NCI-H2029 treated with DMSO at 0.1 percent for 48 hours (cell line): ENCODE measurements at places on chromosomes 6 and 20.

DNA sequence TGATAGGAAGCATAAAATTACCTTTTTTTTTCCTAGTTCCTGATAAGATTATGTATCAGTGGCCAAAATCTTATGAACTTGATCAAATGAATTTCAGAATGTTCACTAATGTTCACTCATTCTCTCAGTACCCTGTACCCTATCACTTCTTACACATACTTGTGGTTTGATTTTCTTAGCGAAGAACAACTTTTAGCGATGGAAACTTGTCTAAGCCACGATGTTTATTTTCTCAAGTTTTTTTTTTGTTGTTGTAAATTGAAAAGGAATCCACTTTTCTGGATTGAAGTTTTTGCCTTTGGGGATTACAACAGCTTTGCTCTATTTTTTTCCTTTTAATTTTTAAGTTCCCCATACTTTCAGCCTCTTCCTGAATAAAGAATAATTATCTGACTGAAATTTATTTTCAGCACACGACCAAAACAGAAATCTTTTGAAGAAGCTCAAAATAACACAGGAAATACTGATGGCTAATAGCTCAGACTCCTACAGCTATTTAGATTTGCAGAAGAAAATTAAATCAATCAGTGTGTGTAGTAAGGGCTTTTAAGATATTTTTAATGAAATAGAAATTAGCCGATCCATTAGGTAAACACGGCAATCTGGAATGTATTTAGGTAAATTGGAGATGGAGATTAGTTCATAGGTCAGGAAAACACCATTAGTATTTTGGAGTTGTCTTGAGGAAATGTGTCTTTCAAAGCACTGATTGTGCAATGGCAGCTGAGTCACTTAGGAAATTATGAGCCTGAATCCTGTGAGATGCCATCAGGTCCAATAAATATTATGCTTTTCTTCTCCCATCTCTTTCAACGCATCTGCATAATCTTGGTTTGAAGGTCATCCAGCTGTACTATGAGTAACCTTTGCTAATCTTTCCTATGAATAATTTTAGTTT lies 217.5 kb downstream of the GJA1 start:
- no peak for DNase-seq

DNA sequence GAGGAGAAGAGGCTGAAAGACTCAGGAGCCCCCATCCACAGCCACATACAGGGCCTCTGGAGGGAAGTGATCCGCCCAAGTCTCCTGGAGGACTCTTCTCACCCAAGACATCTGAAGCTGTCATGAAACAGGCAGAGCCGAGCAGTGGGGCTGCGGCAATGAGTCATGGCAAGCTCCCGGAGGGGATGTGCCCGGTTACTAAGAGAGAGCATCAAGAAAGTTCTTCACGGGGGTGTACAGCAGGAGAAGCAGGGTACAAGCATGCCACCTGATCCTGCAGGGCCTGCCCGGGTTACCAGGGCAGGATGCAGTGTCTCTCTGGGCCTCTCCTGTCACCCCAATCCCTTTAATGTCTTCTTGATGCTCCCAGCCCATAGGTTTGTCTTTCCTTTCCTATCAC lies 21.1 kb downstream of the TRIM26 start:
- no peak for DNase-seq

DNA sequence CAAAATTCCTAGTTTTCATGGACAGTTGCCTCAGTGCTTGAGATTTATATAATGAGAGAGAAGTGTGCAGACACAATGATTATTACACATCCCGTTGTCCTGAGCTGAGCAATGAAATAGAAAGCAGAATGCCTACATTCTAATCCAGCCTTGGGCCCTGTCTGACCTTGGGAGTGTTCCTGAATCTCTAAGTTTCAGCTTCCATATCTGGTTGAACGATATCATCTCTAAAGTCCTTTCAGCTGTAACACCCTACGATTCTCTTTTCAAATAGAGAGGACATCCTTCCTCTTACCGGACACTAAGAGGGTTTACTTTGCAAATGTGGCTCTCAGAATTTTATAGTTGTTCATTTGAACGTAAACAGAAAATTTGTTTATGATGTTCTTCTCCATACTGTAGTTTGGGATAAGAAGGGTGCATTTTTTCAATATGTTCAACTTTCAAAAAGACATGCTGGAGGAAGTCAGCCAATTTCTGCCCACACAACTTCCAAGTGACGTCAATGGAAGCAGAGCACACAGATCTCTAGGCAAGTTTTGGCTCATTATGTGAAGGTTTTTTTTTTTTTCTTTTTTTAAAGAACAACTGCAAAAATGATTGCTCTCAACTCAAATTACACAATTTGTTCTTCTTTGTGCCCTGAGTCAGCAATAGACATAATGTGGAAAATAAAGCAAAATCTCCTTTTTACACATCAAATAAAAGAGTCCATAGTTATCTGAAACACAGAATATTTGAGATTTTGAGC lies 50.4 kb downstream of the PDE7B start:
- DNase-seq = no peak

GRCh38 chr6:17865798-17866725 lies 121.4 kb downstream of the KIF13A start:
- no peak for DNase-seq

- DNase-seq = no peak
Measured at GRCh38 chr20:59866338-59866737, 67.1 kb downstream of the SYCP2 start.

- DNase-seq = no peak
Measured at GRCh38 chr6:42915732-42916131, at the start of gene PTCRA. Gene PTCRA, plus strand, starts transcription at chr6:42916053. Its CDS starts 17 bp downstream, at chr6:42916070.

DNA sequence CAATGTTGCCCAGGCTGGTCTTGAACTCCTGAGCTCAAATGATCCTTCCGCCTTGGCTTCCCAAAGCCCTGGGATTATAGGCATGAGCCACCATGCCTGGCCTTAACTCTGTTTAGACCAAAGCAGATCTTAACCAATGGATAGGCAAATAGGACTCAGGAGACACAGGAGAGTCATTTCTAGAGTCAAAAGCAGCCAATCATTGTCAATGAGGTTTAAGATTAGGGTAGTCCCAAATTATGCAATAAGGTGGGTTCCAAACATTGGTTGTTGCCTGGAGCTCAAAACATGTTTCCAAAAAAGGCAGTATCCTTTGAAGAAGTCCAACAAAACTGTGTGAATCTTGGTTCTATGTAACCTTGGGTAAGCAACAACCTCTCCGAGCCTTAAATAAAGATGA lies 95.7 kb upstream of the JARID2 start:
- DNase-seq = no peak

DNA sequence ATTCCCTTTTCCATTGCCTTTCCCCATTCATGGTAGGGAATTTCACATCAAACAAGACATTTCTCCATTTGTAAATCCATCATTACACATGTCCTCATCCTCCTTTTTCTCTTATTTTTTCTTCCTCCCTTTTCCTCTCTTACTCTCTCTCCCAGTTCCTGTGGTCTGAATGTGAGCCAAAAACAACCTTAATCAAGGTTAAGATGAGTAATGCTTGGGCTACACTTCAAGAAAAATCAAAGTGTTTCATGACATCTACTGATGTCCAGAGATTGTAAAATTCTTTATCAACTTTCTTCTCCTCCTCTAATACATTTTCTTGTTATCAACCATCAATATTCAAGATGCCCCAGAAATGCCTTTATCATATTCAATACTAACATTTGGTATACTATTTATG lies 208.0 kb upstream of the PRND start:
- no peak for DNase-seq
